ENCODE measurements at places on chromosomes 12 and 14.

DNA sequence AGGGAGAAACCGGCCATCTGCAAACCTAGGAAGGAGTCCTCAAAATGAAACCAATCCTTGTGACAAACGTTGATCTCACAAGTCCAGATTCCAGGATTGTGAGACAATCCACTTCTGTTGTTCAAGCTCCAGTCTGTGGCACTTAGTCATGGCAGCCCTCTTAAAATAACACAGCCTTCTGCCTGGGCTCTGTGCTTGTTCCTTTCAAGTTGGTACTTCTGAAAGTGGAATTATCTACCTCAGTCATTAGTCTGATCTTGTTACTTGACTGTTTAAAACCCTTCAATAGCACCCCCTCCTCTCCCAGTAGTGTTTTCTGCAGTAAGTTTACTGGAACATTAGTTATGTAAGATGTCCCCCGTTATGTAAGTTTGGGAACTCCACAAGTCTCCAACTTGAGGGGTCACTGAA lies 111.0 kb upstream of the HIF1A start:
- no peak for DNase-seq

DNA sequence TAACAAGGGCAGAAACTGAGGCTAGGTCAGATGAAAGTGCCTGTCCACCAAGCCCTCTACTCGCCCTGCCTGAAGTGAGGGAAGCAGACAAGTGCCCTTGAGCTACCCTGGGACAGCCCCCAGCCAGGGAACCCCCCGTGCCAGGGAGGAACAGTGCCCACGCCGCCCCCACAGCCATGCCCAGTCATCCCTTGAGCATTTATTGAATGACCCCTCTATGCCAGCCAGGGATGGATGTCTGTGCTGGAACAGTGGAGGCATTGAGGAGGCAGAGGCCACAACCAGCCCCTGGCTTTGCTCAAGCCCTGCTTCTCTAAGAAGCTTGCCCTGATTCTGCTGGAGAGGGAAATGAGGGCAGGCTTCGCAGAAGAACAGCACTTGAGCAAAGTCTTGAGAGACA lies 3.7 kb upstream of the AQP6 start:
- no peak for DNase-seq

GRCh38 chr12:21984375-21984774 lies 43.1 kb upstream of the ABCC9 start:
- DNase-seq = no peak

DNA sequence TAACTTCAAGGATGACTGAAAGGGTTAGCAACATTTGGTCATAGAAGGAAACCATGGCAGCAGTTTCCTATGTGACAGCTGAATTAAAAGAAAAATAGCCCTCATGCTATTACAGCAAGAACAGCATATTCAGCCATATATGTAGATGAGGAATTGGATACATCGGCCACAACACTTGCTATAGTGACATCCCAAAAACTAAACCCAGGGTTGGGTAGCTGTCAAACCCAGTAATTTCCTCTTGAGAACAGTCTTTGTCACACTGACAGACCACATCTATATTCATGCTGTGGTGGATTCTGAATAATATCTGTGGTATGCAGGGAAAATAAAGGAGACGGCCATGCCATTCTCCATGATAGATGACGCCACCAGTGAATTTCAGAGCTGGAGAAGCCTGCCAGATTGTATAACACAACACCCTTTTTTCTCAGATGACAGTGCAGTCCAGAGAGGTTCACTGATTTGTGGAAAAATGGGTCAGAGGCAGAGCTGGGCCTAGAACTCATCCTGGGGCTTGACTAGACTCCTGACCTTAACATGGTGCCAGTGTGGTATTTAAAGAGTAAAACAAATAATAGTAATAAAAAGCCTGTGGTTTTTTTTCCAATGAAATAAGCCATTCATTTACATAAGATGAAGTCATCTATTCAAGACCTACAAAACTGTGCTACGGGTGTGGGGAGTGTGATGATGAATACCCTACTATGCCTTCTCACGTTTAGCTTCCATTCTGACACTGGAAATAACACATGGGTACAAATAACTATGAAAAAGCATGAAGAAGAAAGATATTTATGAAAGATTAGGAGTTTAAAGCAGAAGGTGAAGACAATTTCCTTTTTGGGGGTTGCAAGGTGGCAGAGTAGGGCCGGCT lies 32.3 kb downstream of the EFCAB11 start:
- peak; percentile 88 for DNase-seq

GRCh38 chr14:36805131-36805559 lies 143.5 kb downstream of the PAX9 start:
- no peak for DNase-seq

All from astrocyte of the cerebellum (primary cell).